Osteoblast (primary cell): ENCODE measurements at places on chromosomes 12 and 14. TPM values are rescaled to one million over a fixed set of nuclear protein-coding genes. Genes with fewer than 3 reads are reported as not detected.

The FGD4 gene
- total RNA-seq: 5.6 and 11.9 TPM in 2 replicates

- no peak for DNase-seq
Measured at GRCh38 chr14:90871605-90872233, 55.5 kb upstream of the TTC7B start.

The CLBA1 gene
- total RNA-seq: 11.5 and 12.3 TPM in 2 replicates

- DNase-seq: peak; percentile 46
Measured at GRCh38 chr12:27176765-27177164, 67.3 kb upstream of the STK38L start.

The MAP3K12 gene
- total RNA-seq: 49.6 and 51.9 TPM in 2 replicates

DNA sequence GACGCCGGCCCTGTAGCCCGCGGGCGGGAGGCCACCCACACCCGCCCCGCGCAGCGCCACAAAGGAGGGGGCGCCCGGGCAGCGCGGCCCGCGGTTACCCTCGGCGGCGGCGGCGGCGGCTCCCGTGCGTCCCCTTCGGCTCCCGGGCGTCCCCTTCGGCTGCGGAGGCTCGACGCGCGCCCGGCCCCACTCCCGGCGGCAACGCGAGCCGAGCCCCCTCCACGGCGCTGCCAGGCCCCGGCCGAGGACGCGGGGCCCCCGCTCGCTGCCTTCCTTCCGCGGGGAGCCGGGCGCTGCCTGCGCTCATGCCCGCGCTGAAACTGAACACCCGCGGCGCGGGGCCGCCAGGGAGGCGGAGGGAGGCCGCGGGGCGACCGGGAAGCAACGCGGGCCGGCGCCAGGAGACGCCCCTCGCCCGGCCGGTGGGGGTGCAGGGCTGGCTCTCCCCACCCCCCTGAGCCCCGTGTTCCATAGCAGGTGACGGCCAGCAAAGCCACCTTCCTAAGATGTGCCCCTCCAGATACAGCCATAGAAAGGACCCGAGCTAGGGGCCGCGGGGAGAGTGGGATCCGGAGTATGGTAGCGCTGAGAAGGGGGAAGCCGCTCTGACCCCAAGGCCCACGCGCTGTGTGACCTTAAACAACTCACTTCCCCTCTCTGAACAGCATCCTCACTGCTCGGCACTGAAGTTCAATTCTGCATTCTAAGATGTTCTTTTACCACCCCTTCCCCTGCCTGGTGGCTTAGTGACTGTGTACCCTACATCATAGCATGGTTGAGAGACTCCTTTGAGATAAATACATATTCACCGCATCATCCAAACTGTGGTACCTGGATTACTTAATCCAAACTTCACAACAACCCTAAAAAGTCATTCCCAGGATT lies 42.8 kb downstream of the KDM2B start:
- peak; percentile 85 for DNase-seq

The RNFT2 gene
- 2.4 and 3.3 TPM in 2 replicates for total RNA-seq

DNA sequence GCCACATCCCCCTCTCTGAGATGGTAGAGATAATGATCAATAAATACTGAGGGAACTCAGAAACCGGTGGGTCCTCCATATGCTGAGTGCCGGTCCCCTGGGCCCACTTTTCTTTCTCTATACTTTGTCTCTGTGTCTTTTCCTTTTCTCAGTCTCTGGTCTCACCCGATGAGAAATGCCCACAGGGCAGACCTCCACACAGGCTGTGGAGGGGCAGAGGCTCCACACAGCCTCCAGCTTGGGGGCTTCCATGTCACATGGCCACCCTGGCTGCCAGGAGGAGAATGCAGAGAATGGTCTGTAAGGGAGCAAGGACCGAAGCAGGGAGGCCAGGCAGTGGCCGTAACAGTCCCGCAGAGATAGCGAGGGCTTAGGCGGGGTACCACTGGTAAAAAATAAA lies 105.9 kb downstream of the NTF3 start:
- no peak for DNase-seq

The GPR84 gene
- total RNA-seq: 0.36 TPM in 1 of 2 replicates, not detected in the other

- DNase-seq: no peak
Measured at GRCh38 chr14:66657780-66658179, 149.8 kb downstream of the GPHN start.

DNA sequence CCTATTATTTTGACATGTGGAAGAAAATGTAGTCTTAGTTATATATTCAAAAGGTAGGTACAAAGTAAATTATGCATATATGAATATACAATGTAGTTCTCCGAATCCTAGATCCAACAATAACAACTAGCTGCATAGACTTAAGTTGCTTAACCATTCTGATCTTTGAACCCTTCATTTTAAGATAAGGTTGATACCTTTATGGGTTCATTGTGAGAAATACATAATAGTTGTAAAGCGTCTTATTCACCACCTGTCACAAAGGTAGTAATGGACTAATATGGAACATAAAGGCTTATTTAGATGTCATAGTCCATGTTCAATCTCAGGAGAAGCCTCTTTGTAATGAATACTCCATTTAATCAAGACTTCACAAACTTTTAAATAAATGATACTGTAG lies 263.6 kb downstream of the TMTC2 start:
- no peak for DNase-seq

The PRH2 gene
- 0.36 TPM in 1 of 2 replicates, not detected in the other for total RNA-seq

DNA sequence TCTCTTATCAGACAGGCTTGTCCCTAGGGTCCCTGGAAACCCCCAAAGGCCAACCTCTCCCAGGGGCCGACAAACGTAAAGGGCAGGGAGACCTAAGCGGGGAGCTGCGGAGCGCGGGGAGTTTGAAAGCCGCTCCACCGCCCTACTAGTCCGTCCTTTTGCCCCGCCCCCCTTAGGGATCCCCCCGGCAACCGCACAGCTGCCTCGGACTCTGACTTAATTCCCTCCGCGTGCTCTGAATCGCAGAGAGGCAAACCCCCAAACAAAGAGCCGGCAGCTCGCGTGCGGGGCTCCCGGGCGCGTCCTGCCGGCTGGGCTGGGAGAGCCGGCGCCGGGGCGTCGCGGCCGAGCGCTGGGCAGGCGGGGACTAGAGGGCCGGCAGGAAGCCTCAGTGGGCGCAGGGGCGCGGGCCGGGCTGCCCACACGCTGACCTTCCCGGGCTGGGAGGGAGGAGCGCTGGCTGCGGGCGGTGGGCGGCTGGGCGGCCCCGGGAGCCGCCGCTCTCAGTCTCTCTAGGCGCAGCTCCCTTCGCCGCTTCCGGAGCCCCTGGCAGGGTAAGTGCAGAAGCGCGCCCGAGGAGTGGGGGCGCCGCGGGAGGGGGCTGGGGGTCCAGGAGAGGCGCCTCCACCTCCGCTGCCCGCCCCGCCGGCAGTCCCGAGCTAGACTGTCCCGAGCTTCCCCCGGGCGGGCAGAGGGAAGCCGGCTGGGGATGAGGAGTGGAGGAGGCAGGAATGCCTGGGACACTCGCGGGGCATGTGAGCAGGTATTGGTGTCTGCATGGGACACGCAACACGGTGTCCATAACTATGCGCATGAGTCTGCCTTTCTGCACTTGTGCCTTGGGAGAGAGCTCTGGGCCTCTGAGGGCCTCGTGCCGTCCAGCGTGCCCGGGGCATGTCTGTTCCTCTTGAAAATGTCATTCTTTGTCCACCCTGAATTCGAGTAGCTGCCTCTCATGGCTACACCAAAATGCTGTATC lies at the start of gene TSPAN11:
Gene TSPAN11 (plus strand): TSS at position 506 of the 979 bp plus-strand sequence. CDS start 27,244 bp downstream, outside the sequence.
- DNase-seq: peak; percentile 93

- DNase-seq: peak; percentile 66
Measured at GRCh38 chr12:39723831-39724230, 104.2 kb upstream of the ABCD2 start.

DNA sequence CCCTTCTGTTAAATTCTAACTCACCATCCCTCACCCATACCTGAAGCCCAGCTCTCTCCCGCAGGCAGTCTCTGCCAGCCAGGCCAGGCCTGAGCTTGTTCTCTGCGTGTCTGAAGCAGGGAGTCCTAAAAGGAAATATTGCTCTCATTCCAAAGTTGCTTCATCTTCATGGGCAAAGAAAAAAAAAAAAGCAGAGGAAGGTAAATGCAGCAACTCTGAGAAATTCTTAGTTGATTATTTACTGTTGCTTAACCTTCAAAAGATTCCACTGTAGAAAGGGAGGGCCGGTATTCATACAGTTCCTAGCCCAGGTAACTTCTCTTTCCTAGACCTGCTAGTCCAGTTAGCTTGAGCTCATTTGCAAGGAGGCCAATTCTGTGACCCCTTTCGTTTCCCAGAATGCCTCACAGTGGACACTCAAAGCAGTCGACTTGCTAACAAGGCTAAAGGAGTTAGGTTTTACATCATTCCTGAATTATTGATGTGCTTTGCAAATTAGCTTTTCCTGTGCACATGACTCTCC lies 193.5 kb upstream of the EEA1 start:
- no peak for DNase-seq

DNA sequence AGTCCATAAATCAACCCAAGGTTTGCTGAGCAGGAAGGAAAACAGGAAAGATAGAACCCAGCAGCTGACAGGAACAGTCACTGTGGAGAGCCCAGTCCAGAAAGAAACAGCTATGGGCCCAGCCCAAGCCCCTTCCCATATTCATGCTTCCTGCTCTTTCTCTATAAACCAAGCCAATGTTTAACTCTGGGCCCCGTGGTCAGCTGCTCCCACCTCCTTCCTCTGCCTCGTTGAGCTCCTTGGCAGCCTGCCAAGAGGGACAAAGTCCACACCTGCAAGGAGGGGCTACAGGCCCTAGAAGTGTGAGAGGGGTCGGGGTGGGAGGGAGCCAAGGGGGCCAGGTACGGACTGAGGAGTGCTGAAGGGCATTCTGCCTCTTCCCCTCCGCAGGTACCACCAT lies 10.0 kb downstream of the SLC6A13 start:
- no peak for DNase-seq

The HHIPL1 gene
- 11.2 and 12.3 TPM in 2 replicates for total RNA-seq

The RAD51AP1 gene
- total RNA-seq: 2.2 and 3.5 TPM in 2 replicates

GRCh38 chr14:91283666-91284065 lies 39.2 kb upstream of the GPR68 start:
- peak; percentile 94 for DNase-seq

GRCh38 chr14:104200106-104200505 lies 61.7 kb downstream of the KIF26A start:
- DNase-seq: no peak

- peak; percentile 66 for DNase-seq
Measured at GRCh38 chr14:71321574-71322315, 414.5 kb downstream of the PCNX1 start.

- DNase-seq: no peak
Measured at GRCh38 chr12:93127582-93128331, 198.7 kb upstream of the EEA1 start.

DNA sequence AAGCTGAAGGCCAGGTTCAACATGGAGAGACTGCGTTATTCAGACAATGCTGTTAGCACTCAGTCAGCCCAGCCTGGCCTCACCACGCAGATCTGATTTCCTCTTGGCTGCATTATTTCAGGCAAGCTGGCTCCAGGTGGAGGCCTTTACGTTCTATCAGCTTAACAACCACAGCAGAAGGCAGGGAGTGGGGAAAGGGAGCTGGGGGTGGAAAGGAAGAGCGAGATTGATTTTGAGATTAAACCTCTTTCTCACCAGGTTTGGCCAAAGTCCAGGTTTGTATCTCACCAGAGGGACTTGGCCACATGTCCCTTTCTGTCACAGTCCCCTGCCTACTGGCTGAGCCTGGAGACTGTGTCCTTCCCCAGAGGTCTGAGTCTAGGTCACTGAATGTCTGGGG lies 543.7 kb upstream of the TMEM132C start:
- DNase-seq: no peak

DNA sequence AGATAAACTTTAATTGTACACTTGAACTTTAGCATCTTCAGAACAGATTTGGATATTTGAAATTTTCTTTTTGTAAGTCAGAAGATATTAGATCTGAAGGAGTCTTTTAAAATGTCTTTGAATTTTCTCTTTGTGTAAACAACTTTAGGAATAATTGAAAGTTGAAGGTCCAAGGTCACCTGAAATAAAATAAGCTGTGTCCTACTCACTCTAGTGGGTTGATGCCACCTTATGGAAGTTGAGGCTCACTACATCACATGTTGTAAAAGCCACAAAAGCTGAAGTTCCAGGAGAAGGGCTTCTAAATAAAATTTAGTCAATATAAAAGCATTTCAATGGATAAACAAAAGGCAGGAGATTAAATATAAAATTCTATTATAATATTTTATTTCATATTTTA lies 122.0 kb upstream of the ATXN7L3B start:
- no peak for DNase-seq

DNA sequence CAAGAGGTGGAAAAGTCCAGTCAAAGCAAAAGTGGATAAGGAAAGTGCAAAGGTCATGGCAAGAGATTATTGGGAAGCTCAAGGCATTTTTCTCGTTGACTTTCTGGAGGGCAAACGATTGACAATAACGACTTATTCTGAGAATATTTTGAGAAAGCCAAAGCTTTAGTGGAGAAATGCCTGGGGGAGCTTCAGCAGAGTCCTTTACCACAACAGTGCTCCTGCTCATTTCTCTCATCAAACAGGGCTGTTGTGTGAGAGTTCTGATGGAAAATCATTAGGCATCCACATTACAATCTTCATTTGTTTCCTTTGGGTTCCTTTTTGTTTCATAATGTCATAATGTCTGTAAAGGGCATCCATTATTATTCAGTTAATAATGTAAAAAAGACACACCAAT lies 26.9 kb downstream of the PRB3 start:
- no peak for DNase-seq

DNA sequence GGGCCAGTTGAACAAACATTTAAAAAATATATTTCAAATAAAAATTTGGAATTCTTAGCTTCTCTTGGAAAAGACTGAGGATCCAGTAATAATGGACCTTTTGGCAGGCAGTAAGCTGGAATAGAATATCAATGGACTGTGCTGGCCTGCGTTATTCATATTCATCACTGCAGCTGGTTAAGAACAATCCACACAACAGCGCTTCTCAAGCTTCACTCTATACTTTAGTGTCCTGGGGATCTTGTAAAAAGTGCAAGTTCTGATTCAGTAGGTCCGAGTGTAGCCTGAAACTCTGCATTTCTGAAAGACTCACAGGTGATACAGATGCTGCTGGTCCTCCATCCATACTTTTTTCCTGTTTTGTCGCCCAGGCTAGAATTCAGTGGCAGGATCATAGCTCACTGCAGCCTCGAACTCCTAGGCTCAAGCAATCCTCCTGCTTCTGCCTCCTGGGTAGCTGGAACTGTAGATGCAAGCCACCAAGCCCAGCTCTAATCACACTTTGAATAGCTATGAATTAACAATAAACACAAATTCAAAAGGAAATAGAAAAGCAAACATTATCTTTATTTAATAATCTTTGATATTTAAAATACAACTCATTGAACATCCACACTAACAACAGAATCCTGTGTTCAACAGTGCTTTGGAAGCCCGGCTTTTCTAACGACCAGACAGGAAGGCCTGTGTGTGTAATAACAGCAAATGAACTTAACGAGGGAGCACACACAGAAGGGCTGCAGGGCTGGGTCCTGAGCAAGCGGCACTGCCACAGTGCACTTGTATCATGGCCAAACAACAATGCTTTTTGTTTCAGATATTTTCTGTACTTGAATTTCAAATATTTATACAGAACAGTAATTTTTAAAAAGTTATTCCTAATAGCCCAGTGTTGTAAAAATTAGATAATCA lies 18.4 kb upstream of the TRIP11 start:
- no peak for DNase-seq

The MEG3 gene
- total RNA-seq: 200 and 269 TPM in 2 replicates

The FAM222A gene
- 0.29 and 0.36 TPM in 2 replicates for total RNA-seq
